ENCODE measurements at places on chromosomes 7 and 10.

GRCh38 chr10:5684318-5684970, at the start of gene TASOR2:
TASOR2 (plus strand) TSS chr10:5684838; CDS start chr10:5720643, 35,805 bp downstream.
- DNase-seq, result peak; percentile 93

DNA sequence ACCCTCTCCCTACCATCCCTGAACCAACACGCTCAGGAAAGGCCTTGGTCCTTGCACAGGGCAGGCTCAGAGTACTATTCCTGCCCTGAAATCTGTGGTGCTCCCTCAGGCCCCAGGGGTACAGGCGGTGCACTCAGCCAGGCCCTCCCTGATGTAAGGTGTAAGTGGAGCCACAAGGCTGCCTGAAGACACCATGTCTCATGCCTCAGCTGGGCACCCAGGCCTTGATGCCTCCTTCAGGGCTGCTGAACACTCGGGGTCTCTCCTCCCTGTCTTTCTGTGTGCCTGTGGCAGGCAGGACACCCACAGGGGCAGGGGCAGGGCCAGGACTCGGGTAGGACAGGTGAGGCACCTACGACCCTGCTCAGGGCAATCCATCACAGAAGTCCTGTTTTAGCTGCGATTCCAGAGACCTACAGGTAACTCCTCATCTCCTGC, 22.9 kb upstream of the ANTXRL start:
- no peak for DNase-seq

- peak; percentile 78 for DNase-seq
These were observed 2.8 kb upstream of the PPP1R3C start for GRCh38 chr10:91635401-91636400.

DNA sequence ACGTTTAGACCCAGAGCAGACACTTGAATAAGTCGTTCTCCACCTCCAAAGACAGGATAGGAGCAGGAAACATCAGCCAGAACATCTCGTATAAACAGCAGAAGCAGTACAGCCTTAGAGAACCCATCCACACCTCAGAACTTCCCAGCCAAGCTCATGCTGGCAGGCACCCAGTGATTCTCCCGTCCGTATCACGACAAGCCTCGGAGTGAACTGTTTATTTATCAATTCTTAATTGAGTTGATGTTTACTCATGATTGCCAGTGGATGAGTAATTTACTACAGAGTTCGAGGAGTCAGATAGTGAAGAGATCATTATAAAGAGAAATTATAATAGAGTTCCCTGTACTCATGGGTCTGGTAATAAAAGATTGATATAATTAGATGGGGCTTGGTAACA, 811.5 kb downstream of the LRMDA start:
- DNase-seq, result no peak

- no peak for DNase-seq
These were observed 36.9 kb downstream of the NAMPT start for GRCh38 chr7:106247841-106248240.

- DNase-seq, result peak; percentile 82
These were observed 34.6 kb downstream of the AGK start for GRCh38 chr7:141585592-141586510.

All from bronchial epithelial cell (primary cell).